ENCODE measurements at places on chromosomes 1 and 21.

DNA sequence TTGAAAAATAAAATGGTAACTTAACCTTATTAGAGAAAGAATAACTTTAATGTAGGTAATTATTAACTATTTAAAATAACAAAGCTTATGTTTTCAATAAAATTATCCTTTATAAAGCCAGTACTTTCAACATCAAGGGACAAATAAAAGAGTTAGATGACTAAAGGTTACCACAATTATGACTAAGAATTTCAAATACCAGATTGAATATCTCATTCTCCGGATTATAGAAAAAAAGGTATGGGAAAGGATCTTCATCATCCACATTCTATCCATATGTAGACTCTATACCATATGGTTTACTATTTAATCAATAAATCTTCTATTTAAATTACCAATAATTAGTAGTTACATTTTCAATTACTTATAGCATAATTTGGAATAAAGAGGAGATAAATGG is 62.8 kb downstream of the TOR3A start:
- DNase-seq, result no peak

DNA sequence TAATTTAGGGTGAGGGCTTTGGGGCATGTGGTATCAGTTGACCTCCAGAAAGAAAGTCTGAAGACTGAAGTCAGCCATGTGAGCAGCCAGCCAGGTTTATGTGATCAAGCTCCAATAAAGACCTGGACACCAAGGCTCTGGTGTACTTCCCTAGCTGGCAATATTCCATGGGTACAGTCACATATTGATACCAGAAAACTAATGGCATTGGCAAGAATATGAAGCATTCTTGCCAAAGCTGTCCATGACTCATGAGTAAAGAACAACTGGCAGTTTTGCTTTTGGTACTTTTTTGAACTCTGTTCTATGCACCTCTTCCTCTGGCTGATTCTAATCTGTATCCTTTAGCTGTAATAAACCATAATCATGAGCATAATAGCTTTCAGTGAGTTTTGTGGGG is 415.3 kb upstream of the CAMK1G start:
- DNase-seq, result no peak

- DNase-seq, result peak; percentile 94
These were observed 167.5 kb downstream of the CLIC6 start for GRCh38 chr21:34836103-34836932.

DNA sequence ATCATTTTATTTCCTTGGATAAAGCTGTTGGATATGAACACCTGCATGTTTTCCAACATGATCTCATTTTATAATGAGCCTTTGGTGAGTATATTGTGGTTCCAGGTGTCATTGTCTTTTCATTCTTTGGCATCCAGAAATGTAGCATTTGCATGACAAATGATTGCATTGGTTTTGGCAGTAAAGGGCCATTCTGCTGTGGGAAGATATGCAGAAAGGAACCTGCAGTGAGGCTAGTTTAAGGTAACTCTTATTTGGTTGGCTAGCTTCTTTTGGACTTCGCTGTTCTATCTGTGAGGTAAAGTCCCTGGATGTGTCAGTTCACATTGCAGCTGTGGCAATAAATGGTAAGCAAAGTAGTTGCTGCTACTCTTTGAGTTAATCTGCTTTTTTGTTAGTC is 343.0 kb downstream of the AMY1C start:
- no peak for DNase-seq

DNA sequence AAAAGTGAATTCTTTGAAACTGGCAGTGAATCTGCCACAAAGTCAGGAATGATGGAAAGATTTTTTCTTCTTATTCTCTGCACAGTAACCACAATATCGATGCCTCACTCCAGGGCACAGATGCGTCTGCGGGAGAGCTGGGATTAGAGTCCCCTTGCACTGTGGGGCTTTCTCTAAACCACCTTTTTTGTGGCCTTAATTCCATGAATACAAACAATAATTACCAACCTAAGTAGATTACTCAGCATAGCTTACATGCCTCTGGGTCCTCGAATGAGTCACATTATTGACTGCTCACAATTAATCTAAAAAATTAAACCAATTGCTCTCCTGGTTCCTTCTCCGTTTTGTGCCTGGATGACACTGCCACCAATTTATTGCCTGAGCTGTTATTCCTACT is 125.8 kb downstream of the KAZN start:
- DNase-seq, result no peak

- DNase-seq, result peak; percentile 66
These were observed 10.1 kb upstream of the LRRC71 start for GRCh38 chr1:156910309-156910782.

All from A549 (cell line).